GM23248 (cell line): ENCODE measurements at places on chromosomes 16 and 17. TPM values are rescaled to one million over a fixed set of nuclear protein-coding genes. Genes with fewer than 3 reads are reported as not detected.

DNA sequence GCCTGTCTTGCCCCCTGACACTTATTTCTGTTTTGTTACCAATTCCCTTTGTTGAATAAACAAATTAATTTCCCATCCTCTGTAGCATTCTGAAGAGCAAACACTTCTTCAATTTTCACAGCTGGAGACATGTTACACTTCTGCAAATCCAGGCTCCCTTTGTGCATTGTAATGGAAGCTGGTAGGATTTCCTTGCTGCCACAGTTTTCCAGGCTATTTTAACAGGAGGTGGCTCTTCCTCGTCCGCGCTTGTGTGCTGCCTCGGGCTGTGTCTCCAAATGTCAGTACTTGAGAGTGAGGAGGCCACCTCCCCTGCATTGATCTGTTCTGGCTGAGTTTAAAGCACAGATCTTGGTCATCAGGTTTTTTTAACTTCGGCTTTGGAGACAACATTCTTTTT, 40.0 kb downstream of the SOST start:
- DNase-seq: no peak

The GDPD3 gene
- 0.22 TPM in 1 of 2 replicates, not detected in the other for total RNA-seq

GRCh38 chr17:58565389-58566311, 51.2 kb upstream of the MTMR4 start:
- DNase-seq: no peak

The CMTM4 gene
- 19.5 and 21.1 TPM in 2 replicates for total RNA-seq

DNA sequence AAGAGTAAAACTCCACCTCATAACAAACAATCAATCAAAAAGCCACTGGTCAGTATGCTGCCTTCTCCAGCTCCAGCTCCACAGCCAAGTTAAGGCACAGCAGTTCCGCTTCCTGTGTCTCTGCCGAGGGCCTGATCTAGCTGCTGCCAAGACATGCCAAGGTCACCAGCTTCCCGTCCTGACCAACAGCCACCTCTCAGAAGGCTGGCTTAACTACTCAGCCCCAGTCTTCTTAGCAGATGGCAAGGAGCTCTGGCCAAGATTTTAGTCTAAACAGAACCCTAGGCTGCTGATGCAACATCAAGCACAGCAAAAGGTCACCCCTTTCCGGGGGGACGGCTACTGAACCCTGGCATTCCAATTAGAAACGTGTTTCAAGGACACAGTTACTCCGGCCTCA, 17.7 kb upstream of the MNT start:
- no peak for DNase-seq

GRCh38 chr17:65978871-65979270, 213.1 kb downstream of the CEP112 start:
- DNase-seq: no peak

- DNase-seq: no peak
These were observed 12.9 kb downstream of the TTYH2 start for GRCh38 chr17:74226252-74226651.

- DNase-seq: peak; percentile 64
These were observed 22.7 kb downstream of the TRPV3 start for GRCh38 chr17:3534881-3535252.
